ENCODE measurements at places on chromosomes 7 and 10.

GRCh38 chr7:143877098-143877497, 24.9 kb downstream of the TCAF1 start:
- DNase-seq = no peak

DNA sequence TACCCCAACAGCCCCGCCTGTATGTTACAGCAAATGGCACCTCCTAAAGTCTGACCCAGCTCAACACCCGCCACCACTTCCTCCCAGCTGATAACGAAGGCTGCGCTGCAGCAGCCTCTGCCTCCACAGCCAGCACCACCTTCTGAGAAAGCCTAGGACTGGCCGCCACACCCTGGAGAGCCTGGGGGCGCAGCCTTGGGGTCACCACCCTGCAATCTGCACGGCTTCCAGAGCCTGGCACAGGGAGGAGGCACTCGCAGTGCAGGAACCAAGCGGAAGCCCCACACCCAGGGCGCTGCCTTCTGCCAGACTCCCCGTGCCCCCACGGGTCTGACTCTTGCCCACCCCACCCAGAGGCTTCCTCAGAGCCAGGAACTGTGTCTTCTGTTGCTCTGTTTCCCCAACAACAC, 112.5 kb downstream of the MAD1L1 start:
- no peak for DNase-seq

GRCh38 chr10:78520737-78521430, 487.2 kb downstream of the RPS24 start:
- no peak for DNase-seq

GRCh38 chr7:91034459-91035368, 229.5 kb upstream of the FZD1 start:
- peak; percentile 69 for DNase-seq

GRCh38 chr7:150969475-150969874, 8.6 kb downstream of the KCNH2 start:
- DNase-seq = no peak

GRCh38 chr7:93551063-93551895, 23.2 kb downstream of the CALCR start:
- no peak for DNase-seq

DNA sequence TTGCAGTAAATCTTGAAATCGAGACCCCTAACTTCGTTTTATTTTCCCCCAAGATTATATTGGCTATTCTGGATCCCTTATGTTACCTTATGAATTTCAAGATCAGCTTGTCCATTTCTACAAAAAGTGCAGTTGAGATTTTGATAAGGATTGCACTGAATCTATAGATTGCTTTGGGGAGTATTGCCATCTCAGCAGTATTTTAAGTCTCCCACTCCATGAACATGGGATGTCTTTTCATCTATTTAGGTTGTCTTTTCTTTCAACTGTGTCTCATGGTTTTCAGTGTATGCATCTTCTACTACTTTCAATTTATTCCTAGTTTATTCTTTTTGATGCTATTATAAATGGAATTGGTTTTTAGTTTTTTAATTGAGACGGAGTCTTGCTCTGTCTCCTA, 89.6 kb downstream of the EZH2 start:
- no peak for DNase-seq

DNA sequence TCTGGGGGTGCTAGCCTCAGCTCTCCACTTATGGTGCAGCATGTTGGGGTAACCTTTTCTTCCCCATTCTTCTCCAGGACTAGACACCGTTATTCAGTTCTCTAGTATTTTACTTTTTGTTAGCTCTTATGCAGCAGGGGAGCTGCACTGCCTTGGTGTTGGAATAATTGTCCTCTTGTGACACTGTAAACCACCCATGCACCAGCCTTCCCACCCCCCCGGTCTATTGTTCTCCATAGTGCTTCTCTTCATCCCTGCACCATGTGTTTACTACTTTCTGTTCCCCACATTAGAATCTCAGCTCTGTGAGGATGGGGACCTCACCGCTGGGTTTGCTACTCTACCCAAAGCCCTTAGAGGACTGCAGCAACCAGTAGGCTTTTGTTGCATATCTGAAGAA, 230.7 kb downstream of the RPS24 start:
- DNase-seq = no peak

All from pancreas (tissue), 10 donors.